ENCODE measurements at places on chromosomes 2 and 18.

DNA sequence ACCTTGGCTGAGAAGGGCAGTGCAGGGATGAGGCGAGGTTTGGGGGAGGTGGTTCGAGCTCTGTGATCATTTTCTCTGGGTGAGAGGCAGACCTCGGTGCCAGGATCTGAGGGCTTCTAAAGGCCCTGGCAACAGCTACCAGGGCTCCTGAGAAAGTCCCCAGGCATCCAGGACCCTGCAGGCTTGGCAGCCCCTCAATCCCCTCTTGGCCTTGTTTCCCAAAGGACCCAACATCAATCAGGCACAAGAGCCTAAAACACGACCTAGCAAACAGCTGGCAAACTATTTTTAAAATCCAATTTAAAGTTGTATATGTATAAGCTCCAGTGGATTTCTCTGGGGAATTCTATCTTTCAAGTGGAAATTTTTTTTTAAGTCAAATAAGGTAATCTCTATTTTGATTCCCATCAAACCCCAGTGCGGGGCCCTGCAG is 15.0 kb upstream of the MAT2A start:
- no peak for DNase-seq

GRCh38 chr2:144890828-144891227 is 370.9 kb upstream of the ZEB2 start:
- no peak for DNase-seq

- peak; percentile 90 for DNase-seq
Observed at GRCh38 chr18:13381944-13382365, 163.4 kb downstream of the LDLRAD4 start.

- no peak for DNase-seq
Observed at GRCh38 chr2:62455957-62456692, 49.9 kb downstream of the TMEM17 start.

- no peak for DNase-seq
Observed at GRCh38 chr18:68056936-68057335, 540.4 kb upstream of the DSEL start.

GRCh38 chr2:239878686-239879085 is 146.5 kb downstream of the NDUFA10 start:
- DNase-seq = no peak

GRCh38 chr2:99975386-99975785 is 167.0 kb downstream of the AFF3 start:
- no peak for DNase-seq

GRCh38 chr2:239693761-239694415 is 293.1 kb upstream of the HDAC4 start:
- no peak for DNase-seq

DNA sequence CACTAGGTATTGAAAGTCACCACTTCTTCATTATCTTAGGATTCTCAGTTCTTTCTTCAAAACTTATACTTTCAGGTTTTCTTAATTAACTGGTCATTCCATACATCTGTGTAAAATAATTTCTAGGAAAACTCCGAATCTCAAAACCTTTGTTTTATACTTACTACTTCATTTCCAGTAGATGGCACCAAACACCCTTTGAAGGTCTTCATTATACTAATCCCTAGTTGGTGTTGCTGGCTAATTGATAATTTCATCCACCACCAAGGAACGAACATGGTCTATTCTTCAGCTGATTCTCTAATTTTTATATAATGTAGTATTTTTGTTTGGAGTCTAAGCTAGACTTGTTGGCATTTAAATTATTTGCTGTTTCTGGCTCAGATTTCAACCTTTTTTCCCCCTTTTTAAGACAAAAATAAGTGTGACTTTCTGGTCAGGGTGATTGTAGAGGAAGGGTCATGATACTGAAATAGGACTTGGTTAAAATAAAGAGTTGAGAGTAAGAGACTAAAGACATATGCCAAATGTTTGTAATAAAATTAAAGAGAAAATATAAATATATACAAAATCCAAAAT is 2.8 kb upstream of the MXD1 start:
- DNase-seq = peak; percentile 84

GRCh38 chr2:55419679-55420438 is at the start of gene CCDC88A:
Gene CCDC88A, minus strand, starts transcription at chr2:55419856. Its CDS starts 777 bp downstream, at chr2:55419079.
- DNase-seq = peak; percentile 99

- DNase-seq = no peak
Observed at GRCh38 chr2:147097747-147098146, 747.1 kb upstream of the ACVR2A start.

- DNase-seq = no peak
Observed at GRCh38 chr2:179613701-179614100, 247.7 kb downstream of the ZNF385B start.

DNA sequence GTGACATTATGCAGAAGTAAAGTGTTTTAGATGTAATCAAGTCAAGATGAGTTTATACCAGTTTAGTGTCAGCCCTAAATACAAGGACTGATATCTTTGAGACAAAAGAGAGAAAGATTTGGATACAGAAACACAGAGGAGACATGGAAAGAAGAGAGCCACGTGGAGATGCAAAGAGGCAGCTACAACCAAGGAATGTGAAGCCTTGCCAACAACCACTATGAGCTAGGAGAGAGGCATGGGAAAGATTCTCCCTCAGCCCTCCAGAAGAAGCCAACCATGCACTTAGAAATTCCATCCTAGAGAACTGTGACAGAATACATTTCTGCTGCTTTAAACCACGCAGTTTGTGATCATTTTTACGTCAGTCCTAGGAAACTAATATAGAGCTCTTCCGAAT is 217.2 kb downstream of the DOK6 start:
- no peak for DNase-seq

DNA sequence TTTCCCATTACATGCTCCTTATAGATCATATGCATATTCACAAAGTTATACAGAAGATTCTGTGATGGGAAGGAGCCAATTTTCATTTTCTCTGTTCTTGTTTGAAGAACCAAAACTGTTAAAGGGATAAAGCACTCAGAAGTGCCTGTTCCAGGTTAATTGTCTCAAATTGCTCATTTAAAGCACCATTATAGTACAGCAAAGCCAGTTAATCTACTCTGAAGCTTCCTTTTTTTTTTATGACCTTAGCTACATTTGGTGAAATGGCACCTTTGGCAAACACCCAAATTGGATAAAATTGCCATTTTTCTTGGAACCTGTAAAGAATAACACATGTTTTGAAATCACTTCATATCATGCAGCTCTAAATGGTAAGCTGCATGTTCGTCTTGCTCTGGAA is 1092.3 kb downstream of the BCL11A start:
- no peak for DNase-seq

DNA sequence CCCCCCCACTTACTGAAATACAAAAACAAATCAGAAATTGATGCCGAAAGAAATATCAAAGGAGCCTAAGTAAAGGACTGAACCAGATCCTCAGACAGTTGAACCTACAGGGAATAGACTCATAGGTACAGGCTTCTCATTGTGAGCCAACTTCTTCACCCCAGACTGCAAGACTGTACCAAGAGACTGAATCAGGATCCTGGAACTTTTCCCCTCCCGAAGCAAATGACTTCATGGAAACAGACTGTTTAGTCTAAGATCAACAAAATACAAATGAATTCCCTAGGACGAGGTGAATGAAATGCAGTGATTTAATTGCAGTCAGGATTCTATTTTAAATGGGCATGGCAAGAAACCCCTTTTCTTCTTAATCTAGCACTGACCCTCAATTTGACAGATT is 53.6 kb upstream of the RNF152 start:
- peak; percentile 38 for DNase-seq

DNA sequence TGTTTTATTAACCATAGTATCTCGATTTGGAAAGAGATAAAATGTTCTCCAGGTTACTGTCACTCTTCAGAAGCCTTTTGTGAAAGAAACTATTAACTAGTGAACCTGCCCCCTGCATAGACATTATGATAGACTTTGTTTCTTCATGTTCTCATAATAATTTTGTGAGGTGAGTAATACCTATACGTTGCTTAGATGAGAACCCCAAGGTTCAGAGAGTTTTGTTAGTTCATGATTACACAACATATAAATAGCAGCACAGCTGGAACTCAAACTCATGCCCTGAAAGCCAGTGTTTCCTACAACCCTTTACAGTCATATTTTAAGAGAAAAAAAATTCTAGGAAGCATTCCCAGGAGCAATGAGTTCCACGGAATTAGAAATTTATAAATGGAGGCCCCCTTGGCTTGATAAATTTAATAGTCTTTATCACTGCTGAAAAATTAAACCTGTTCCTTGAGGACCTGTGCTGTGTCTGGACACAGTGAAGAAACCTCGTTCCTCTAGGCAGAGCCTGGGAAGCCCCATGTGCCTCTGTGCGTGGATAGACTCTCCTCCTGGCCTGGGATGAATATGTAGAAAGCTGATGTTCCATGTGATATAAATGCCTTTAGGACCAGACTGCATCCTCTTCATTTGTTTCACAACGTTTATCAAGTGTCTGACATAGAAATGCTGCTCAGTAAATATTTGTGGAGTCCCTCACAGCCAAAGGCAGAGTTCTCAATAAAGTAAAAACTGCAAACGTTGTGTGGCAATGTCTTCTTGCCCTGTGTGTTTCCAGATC is 1257.0 kb upstream of the GYPC start:
- no peak for DNase-seq

- no peak for DNase-seq
Observed at GRCh38 chr2:88042476-88042875, 13.1 kb downstream of the KRCC1 start.

GRCh38 chr2:121076885-121077549 is 208.0 kb downstream of the TFCP2L1 start:
- DNase-seq = peak; percentile 54

DNA sequence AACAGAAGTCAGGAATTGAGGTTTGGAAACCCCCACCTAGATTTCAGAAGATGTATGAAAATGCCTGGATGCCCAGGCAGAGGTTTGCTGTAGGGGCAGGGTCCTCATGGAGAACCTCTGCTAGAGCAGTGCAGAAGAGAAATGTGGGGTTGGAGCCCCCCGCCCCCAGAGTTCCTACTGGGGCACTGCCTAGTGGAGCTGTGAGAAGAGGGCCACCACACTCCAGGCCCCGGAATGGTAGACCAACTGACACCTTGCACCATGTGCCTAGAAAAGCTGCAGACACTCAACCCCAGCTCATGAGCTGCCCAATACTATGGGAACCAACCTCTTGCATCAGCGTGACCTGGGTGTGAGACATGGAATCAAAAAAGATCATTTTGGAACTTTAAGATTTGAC is 967.0 kb upstream of the NRXN1 start:
- no peak for DNase-seq

DNA sequence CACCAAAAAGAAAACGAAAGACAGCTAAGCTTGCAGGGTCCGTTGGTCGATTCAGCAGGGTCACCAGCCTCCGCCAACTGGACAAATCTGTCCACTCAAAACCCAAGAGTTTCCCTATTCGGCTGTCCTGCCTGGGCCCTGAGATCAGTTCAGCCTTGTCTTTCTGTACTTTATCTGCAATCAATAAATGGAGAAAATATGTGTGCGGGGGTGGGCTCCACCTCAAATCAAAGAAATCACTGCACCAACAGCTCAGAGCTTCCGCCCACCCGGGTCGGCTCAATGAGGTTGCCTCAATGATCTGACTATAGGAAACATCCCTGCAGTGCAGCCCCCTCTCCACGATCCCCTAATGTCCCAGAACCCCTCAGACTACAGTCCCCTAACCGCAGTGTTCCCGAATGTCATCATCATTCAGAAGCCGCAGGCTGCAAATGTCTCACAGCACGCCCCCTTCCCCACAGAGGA is 447 bp downstream of the GGCX start:
- DNase-seq = no peak

DNA sequence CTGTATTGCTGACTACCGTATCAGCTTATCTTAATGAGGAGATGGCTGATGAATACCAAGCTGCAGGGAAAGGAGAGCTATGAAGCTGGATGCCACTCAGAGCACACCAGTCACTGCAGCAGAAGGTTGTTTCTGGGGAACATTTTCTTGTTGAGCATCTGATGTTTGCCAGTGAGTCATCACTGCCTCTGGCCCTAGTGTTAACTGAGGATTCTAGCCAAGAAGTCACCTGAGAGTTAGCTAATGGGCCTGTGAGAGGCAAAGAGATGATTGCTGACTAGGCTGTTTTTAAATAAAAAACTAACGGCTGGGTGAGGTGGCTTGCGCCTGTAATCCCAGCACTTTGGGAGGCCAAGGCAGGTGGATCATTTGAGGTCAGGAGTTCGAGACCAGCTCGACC is 37.9 kb downstream of the CCDC150 start:
- no peak for DNase-seq

DNA sequence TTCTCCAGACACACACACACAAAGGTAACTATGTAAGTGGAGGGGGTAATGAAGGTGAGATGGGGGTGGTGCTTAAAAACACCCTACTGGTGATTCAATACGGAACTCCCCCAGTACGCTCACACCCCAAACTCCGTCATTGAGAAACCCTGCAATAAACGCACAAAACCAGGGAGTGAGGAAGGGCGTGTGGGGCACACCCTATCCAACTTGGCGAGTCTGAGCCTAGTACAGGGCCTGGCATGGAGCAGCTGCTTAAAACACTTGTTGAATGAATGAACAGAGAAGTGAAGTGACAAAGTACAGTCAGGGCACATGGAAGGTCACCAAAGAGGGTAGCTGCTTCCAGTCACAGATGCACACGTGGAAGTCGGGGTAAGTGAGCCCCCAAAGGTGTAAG is 146.8 kb upstream of the SMAD2 start:
- DNase-seq = no peak

GRCh38 chr18:37286801-37287200 is 278.8 kb downstream of the CELF4 start:
- no peak for DNase-seq

DNA sequence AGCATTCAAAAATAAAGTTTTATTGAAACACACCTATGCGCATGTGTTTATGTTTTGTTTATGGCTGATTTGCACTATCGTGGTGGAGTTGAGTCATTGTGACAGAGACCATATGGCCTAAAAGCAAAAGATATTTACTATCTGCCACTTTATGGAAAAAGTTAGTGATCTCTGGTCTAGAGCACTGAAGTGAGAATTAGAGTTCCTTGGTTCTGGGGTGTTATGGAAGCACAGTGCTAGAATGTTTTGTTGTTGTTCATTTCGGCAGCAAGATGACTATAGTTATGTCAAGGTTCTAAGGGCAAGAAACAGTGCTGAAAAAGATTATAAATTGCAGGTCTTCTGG is 416.5 kb downstream of the SLC4A3 start:
- DNase-seq = no peak

- DNase-seq = no peak
Observed at GRCh38 chr2:234566622-234567021, 69.7 kb upstream of the ARL4C start.

- DNase-seq = no peak
Observed at GRCh38 chr18:63087421-63088230, 231.9 kb downstream of the BCL2 start.

DNA sequence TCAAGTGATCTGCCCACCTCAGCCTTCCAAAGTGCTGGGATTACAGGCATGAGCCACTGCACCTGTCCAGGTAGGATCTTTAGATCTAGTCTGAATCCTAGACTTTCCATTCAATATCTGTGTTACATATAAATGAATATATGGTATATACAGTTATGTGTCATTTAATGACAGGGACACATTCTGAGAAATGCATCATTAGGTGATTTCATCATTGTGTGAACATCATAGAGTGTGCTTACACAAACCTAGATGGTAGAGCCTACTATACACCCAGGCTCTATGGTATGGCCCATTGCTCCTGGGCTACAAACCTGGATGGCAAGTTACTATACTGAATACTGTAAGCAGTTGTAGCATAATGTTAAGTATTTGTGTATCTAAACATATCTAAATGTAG is 15.5 kb upstream of the MGAT4A start:
- no peak for DNase-seq

GRCh38 chr2:229066121-229066715 is 204.9 kb downstream of the PID1 start:
- no peak for DNase-seq

- no peak for DNase-seq
Observed at GRCh38 chr2:178782236-178782635, 25.0 kb downstream of the TTN start.
